T-helper 9 cell (primary cell): ENCODE measurements at places on chromosomes 3 and 15.

- no peak for DNase-seq
Observed at GRCh38 chr15:51758645-51759044, 7.2 kb downstream of the TMOD2 start.

GRCh38 chr3:125434582-125435011 is 59.5 kb upstream of the ZNF148 start:
- no peak for DNase-seq

GRCh38 chr15:68589053-68589452 is 10.3 kb downstream of the CORO2B start:
- no peak for DNase-seq

DNA sequence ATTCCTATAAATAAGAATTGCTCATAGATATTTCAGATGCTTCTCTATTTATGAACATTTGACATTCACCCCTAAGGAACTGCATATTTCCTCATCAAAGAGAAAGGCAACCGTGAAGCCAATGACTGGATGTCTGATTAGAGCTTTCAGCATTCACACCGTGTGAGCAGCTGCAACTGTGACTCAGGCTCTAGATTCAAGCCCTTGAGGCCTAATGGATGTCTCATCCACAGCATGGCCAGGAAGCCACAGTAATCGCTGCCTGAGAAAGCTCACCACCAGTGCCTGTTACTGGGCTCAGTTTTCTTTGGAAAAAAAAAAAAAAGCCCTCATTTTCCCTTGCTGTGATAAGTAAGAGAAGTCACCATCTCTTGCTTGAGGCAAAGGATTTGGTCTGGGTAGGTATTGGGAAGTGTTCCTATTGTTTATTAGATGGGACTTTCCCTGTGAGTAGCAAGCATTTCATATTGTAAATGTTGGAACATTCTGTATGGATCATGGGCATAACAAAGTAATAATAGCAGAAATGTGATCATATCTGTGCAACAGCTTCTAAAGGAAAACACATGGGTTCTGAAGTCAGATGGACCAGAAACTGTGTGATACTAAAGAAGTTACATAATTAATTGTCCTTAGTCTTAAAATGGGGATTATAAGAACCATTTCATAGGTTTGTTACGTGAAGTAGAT is 783.7 kb downstream of the AGBL1 start:
- no peak for DNase-seq

DNA sequence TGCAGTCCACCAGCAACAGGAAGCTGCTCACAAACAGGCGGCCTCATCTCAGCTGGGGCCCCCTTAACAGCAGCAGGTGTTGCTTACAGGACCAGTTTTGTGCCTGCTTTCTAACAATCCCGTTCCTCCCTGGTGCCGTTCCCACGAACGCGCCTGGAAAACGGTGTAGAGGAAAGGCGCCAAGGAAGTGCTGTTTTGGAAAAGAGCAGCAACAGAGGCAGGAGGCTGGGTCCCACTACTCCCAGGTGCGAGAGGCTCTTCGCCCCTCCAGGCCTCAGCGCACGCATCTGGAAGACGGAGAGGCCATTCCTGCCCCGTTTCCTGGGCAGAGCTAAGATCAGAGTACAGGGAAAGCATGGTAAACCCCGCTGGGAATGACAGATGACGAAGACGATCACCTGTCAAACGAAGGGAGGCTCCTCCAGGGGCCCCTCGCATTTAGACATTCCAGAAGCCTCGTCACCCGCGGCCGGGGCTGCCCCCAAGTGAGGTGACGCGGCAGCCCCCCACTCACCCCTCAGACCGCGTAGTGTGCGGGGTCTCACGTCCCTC is 603 bp downstream of the SCAPER start:
- no peak for DNase-seq

- DNase-seq: no peak
Observed at GRCh38 chr3:123329636-123330340, 119.1 kb downstream of the ADCY5 start.

DNA sequence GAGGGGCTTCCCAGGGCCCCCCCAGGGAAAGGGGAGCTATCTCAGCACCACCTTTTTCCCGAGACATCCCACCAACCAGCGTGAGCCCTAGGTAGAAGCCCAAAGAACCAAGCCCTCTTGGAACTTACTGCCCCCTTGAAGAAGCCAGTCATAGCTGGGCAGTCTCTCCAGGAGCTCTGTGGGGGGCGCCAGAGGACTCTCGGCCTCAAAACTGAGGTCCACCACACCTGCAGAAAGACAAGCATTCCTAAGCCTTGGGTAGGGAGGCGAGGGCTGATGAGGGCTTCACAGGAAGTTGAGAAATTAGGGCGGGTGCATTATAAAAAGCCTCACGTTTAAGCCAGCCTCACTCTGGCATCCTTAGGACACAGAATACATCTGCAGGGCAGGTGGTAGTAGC is 9.0 kb downstream of the SSUH2 start:
- no peak for DNase-seq

DNA sequence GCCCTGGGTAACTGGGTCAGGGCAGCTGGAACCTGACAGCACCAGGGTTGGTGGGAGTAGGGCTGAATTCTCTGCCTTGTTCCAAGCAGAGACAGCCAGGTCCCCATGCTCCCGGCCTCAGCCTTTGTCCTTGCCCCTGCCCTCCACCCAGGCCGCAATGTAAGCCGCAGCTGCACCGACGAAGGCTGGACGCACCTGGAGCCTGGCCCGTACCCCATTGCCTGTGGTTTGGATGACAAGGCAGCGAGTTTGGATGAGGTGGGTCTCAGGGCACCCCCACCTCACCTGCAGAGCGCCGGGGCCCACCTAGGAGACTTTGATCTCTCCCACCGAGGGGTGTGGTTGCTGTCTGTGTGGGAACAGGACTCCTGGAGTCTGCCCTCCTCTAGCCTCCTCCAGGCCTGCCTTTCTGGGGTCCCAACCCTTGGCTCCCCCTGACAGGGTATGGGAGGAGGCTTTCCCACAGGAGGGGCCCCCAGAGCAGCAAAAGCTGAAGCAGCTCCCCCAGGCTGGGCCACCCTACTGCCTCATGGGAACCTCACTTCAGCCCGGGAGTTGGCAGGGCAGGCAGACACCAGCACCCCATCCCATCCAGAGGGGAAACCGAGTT is 23.4 kb downstream of the VIPR1 start:
- DNase-seq: no peak

DNA sequence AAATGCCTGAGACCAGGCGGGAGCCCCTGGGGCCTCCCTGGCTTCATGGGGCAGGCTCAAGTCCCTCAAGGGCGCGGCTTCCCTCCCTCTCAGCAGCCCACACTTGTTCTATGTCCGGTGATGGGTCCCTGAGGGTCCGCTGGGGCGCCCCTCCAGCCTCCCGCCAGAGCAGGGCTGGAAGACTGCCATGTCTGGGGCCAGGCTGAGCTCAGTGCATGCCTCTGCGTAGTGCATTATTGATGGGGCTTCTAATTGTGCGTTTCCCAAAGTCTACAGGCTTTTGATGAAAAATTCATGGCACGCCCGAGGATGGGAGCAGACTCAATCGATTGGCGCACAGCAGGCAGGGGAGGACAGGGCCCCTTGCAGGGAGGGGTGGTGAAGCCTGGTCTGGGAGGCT is 51.3 kb downstream of the CYP11A1 start:
- DNase-seq: no peak

DNA sequence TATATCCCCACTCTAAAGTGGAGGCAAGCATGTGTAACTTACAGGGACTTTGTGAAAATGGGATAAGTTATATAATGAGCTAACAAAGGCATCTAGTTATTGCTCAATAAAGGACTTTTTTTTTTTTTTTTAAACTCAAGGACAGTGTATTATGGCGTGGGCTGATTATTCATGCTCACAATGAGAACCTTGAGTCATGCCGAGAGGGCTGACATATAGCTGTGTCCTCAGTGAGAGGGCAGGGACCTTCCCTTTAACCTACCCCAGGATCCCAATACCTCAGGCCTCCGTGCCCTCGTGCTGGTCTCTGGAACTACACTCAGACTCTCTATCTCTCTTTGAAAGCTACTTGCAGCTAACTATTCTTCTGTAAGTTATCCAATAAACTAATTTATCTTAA is 319.9 kb upstream of the ICE2 start:
- no peak for DNase-seq

DNA sequence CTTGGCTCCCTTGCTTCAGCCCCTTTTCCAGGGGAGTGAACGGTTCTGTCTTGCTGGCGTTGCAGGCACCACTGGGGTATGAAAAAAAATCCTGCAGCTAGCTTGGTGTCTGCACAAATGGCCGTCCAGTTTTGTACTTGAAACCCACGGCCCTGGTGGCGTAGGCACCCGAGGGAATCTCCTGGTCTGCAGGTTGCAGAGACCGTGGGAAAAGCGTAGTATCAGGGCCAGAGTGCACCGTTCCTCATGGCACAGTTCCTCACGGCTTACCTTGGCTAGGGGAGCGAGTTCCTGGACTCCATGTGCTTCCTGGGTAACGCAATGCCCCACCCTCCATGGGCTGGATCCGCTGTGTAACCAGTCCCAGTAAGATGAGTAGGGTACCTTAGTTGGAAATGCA is 214.9 kb downstream of the UBE2E2 start:
- no peak for DNase-seq

- DNase-seq: no peak
Observed at GRCh38 chr3:33095436-33095835, 1.5 kb downstream of the GLB1 start.

DNA sequence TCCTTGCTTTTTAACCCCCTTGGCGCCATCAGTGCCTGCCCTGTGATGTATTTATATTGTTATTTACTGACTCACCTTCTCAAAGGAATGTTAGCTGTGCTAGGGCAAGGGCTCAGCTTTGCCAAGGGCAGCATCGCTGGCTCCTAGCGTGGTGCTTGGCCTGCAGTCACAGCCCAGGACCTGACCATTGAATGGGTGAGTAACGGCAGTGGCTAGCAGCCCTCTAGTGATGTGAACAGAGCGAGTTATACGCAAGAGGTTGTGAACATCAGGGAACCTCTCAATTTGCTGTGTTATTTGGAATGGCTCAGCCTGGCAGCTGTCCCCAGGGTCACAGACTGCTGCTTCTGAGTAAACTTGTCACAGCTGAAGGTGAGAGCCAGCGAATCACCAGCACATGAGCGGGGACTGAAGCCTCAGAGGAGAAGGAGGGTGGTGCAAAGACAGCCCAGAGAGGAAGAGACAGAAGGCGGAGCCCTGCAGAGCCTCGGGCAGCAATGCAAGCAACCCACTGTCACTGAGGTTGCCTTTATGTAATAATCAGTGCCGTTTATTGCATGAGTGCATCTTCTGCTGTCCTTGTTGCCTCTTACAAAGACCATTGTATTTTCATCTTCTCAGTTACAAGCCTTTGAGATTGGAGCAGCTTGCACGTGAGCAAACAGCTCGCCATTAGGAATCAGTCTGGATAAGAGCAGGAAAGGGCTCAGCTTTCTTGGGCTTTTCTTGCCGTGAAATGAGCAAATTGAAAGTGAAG is 158.3 kb downstream of the SLCO3A1 start:
- no peak for DNase-seq

- no peak for DNase-seq
Observed at GRCh38 chr3:23728601-23729117, 77.1 kb upstream of the UBE2E1 start.

DNA sequence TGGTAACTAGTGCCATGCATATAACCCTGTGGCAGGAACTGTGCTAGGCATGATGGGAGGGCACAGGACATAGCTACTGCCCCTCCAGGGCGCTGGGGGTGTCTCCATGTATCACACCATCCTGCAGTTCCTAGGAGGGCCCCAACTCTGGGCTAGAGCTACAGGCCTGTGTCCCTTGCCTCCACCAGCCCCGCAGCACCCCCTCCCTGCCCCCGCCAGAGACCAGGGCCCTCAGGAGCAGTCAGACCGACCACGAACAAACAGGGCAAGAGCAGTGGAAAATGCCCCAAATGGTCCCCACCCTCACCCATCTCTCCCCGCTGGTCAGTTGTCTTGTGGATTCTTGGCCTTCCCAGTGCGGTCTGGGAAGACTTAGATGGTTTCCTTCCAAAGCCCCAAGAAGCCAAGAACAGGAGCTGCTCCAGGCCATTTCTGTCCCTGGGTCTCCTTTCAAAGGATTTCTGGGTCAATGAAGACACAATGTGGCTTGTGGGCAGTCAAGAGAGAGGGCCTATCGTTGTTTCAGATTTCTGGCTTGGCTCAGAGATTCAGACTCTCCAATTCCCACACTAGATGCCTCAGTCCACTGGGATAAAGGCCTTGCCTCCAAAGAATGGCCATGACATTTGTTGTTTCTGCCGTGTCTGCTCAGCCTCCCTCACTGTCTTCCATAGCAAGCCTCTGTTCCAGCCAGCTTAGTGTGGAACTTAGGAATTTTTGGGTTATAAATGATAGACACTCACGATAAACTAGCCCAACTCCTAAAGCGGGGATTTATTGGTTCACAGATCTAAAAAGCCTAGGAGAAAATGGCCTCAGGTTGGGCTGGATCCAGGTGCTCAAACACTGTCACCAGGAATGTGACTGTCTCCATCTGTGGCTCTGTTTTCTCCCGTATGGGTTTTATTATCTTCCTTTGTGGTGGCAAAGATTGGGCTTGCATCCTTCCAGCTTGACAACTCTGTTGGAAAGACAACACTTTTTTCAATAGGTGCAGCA is 80.6 kb downstream of the LSM3 start:
- no peak for DNase-seq

- no peak for DNase-seq
Observed at GRCh38 chr15:22959321-22960101, 20.7 kb downstream of the CYFIP1 start.

DNA sequence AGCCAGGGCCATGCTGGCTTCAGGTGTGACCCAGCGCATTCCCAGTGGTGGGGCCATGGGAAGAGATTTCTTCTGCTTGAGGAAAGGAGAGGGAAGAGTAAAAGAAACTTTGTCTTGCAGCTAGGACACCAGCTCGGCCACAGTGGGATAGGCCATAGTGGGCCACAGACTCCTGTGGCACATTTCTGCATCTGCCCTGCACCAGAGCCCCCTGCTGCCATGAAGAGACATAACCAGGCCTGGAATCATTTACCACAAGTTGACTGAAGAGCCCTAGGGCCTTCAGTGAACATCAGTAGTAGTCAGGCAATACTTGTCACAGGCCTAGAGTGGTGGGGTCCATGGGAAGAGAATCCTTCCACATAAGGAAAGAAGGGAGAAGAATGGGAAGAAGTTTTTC is 411.4 kb upstream of the ARL6 start:
- DNase-seq: no peak

DNA sequence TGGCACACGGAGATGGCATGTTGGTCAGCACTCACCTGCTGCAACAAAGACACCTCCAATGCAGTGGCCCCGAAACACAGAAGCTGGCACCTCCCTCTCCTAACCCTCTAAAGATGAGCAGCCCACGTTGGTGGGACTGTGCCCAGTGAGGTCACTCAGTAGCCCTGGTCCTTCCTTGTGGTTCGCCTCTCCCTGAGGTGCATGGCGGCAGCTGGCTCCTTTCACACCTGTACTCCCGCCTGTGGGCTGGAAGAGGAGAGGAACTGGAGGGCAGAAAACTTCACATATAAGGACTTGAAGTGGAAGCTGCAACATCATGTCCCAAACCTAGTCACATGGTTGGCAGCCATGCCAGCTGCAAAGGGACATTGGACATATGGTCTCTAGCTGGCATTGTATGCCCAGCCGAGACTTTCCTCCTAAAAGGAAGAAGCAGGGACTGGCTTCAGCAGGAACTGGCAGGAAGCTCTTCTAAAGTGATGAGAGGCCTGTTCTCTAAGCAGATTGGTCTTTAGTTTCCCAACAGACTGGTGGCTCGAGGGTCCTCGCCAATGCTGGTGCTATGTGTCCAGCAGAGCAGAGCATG is 10.8 kb upstream of the C3orf22 start:
- no peak for DNase-seq

GRCh38 chr3:132818251-132818650 is 96.0 kb upstream of the NPHP3 start:
- DNase-seq: no peak

- no peak for DNase-seq
Observed at GRCh38 chr3:42116466-42116865, 25.3 kb downstream of the TRAK1 start.
